ENCODE measurements at places on chromosomes 11 and 22. TPM values are rescaled to one million over a fixed set of nuclear protein-coding genes. Genes with fewer than 3 reads are reported as not detected.

Gene STIP1
- 69.9 TPM for total RNA-seq

Gene OR5D18
- not detected for total RNA-seq

Gene OR51B4
- not detected for total RNA-seq

Gene LTBP3
- 207 TPM for total RNA-seq

Gene FJX1
- 2.1 TPM for total RNA-seq

Gene CWF19L2
- total RNA-seq: 31.0 TPM

Gene PDGFB
- total RNA-seq: 4.7 TPM

Gene SYVN1
- 81.0 TPM for total RNA-seq

- no peak for DNase-seq
Observed at GRCh38 chr11:106840947-106841346, 177.3 kb downstream of the GUCY1A2 start.

GRCh38 chr11:95375451-95375850, 144.4 kb upstream of the SESN3 start:
- no peak for DNase-seq

- DNase-seq: no peak
Observed at GRCh38 chr22:41247703-41248102, 7.0 kb upstream of the CHADL start.

- no peak for DNase-seq
Observed at GRCh38 chr11:45801723-45802315, 3.1 kb upstream of the SLC35C1 start.

- DNase-seq: no peak
Observed at GRCh38 chr11:72157131-72157530, 21.6 kb downstream of the FOLR3 start.

- peak; percentile 44 for DNase-seq
Observed at GRCh38 chr22:42967933-42968332, 47.0 kb downstream of the PACSIN2 start.

- no peak for DNase-seq
Observed at GRCh38 chr11:76526878-76527277, 82.1 kb downstream of the EMSY start.

DNA sequence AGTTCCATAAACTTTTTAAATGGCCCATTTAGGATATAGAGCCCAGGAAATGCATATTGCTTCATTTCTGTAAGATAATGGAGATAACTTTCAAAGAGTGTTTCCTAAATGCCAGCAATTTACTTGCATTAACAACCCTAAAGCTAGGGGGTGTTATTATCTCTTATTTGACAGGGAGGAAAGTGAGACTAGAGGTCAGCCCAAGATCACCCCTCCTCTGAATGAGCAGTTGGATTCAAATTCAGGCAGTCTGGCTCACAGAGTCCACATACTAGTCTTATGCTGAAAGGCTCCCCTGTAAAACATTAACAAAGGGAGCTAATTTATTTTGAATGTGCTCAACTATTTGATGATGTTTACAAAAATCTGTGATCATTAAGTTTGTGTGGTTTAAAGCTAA, 49.9 kb upstream of the TRIM77 start:
- DNase-seq: no peak

- no peak for DNase-seq
Observed at GRCh38 chr11:2298795-2299761, 2.6 kb downstream of the C11orf21 start.

GRCh38 chr11:26905368-26905767, 88.5 kb upstream of the FIBIN start:
- DNase-seq: no peak

DNA sequence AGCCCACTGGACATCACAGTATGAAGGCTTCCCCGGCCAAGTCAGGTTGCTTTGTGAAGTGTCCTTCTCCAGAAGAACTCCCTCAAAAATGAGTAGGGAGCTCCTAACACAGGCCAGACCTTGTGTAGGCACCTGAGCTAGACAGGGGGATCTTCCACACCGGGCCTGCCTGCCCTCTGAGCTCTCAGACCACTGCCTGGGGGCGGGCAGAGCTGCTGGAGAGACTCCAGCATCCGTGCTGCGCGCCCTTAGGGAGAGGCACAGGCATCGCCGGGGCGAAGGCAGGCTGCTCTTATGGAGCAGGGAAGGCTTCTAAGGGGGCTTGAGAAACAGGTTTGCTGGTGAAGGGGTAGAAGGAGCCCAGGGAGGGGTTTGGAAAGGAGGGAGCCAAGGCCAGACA, 4.4 kb downstream of the KCNJ5 start:
- DNase-seq: no peak

GRCh38 chr11:112235750-112236390, 9.6 kb downstream of the PTS start:
- no peak for DNase-seq

GRCh38 chr11:111565114-111565720, 24.7 kb downstream of the LAYN start:
- DNase-seq: peak; percentile 75

- DNase-seq: no peak
Observed at GRCh38 chr11:24773322-24773721, 276.5 kb downstream of the LUZP2 start.

DNA sequence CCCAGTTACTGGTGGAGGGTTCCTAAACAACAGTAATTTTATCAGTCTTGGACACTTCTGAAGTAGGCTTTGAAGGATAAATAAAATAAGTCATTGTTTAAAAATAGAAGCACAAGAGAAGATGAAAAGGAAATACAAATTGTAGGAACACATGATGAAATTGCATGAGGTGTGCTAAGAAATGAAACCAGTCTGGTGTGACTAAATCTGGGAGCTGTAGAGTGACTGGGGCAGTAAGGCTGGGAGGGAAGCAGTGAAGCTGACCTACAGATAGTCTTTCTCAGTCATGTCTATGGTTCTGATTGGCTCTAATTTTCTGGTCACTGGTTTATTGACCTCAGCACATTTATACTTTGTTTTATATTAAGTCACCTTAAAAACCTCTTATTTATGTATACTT, 139.1 kb downstream of the SLC17A6 start:
- no peak for DNase-seq

GRCh38 chr22:40056559-40056958, 61.8 kb downstream of the FAM83F start:
- DNase-seq: no peak

- no peak for DNase-seq
Observed at GRCh38 chr11:78289552-78290292, 101.0 kb downstream of the USP35 start.

DNA sequence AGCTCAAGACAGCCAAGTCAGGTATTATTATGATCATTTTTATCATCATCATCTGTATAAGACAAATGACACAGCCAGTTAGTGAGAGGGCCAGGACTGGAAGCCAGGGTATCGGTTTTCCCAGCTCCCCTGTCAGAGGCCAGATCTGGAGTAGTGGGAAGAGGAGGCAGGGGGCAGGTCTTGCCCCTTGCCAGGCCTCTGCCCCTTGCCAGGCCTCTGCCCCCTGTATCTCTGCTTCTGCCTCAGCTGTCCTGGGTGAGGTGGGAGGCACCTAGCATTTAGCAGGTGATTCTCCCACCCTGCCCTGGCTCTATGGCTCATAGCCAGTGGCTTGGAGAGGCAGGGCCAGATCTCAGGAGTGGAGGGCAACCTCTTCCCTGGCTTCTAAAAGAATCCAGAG, 67.3 kb downstream of the PRDM11 start:
- no peak for DNase-seq

DNA sequence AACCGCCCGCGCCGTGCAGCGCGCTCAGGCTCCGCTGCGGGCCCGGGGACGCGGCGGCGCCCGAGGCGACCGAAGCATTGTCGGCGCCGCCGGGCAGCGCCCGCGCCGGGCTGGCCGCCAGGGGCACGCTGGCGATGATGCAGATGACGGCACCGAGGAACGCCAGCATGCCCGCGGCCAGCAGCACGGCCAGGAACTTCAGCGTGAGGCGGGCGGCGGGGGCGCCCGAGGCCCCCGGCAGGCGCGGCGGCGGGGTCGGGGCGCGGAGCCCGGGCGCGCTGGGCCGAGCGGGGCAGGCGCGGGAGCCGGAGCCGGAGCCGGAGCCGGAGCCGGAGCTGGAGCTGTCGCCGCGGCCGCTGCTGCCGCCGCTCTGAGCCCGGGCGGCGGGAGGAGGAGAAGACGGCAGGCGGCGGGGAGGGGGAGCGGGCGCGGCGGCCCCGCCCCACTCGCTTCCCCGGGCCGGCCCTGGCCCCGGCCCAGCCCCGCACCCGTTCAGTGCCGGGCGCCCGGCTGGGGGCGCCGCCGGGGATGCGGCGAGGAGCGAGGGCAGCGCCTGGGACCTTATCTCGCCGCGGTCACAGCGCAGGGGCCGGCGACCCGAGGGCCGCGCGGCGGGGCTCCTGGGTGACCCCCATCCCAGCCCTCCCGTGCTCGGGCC, at the start of gene NPTXR:
NPTXR (minus strand) TSS at position 372 of the 658 bp plus-strand sequence.
- DNase-seq: peak; percentile 61

- peak; percentile 75 for DNase-seq
Observed at GRCh38 chr11:126284829-126285228, 1.9 kb downstream of the TIRAP start.

DNA sequence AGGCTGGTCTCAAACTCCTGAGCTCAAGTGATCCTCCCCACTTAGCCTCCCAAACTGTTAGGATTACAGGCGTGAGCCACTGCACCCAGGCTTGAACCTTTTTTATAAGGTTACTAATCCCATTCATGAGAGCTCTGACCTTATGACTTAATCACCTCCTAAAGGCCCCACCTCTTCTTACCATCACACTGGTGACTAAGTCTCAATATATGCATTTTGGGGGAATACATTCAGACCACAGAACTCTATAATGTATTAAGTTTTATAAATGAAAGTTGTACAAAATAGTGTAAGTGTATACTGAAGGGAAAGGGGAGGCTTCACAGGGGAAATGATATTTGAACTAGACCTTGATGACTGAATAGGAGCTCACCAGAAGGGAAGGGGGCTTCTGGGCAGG, 28.4 kb upstream of the RBFOX2 start:
- no peak for DNase-seq

Measured in uterus (tissue), 4 donors.